ACHN (cell line): ENCODE measurements at places on chromosomes 16 and 17.

- DNase-seq = no peak
These were observed 190.7 kb upstream of the KCNJ16 start for GRCh38 chr17:69884356-69884755.

DNA sequence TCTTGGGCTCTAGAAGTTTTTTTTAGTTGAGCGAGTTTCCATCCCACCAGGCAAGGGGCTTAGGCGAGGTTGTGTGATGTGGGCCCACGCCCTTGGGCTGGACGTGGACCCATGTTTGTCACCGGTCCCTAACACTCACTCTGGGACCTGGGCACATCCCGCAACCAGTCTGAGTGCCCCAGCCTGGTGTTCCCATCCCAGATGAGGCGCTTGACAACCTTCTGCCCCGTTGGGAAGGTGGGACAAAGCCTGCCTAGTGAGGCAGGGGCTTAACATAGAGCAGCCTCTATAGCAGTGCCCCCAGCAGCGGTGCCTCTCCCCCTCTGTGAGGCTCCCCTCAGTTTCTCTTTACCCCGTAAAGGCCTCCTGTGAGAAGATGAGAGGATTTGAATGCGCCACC lies 22.5 kb downstream of the CMIP start:
- no peak for DNase-seq

DNA sequence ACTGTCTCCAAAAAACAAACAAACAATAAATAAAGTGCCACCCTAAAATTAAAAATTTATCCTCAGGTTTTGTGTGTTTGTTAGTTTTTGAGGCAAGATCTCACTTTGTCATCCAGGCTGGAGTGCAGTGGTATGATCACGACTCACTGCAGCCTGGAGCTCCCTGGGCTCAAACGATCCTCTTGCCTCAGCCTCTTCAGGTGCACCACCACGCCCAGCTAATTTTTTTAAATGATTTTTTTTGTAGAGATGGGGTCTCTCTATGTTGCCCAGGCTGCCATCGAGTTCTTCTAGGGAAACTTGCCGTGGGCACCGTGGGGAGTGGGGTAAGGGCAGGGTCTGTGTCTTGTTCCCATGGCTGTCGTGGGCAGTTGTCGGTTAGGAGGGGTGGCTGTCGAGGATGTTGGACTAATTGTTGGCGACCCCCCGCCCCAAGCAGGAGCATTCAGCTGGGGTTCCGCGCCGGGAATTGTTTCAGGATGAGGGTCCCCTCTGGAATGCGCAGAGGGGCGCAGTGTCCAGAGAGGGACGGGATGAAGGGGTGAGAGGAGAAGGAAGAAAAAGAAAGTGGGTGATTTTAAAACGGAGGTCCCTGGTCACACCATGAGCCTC lies 1.1 kb upstream of the RNF213 start:
- peak; percentile 24 for DNase-seq

DNA sequence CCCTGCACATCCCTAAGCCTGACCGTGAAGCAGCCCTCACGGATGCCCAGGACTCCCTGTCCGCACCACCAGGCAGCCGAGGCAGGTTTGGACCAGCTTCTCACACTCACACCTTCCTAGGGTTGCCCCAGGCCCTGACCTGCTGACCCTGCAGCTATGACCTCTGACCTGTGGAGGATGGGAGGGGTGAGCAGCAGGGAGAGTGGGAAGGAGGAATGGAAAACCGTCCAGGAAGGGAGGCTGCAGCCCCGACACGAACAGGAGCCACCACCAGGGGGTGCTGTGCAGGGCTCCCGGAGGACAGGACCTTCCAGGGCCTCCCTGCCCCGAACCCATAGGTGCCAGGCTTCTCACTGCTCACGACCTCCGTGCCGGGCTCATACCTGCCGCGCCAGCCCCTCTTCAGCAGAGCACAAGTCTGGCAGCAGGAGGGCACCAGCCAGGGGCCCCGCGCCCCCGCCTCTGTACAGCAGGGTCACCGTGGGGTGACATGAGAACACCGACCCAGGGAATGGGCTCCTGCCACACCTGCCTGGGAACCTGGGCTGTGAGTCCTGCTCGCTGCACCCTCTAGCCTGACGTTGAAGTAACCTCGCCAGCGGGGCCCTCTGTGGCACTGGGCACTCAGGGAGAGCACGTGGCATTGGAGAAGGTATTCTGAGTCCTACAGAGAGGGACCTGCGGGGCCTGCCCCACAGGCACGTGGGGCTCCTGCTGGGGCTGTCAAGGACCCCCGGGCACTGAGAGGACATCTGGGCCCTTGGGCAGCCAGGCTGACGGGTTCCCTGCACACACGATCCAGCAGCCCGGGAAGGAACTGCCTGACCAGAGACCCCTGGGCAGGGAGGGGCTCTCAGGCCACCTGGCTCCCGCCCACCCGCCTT lies 37.6 kb downstream of the CTU2 start:
- DNase-seq = peak; percentile 76

- no peak for DNase-seq
These were observed 108.5 kb downstream of the PCTP start for GRCh38 chr17:55859301-55859795.

GRCh38 chr17:57408071-57408811 lies 151.9 kb downstream of the MSI2 start:
- DNase-seq = no peak

- DNase-seq = no peak
These were observed 18.7 kb upstream of the JPH3 start for GRCh38 chr16:87583453-87584131.

DNA sequence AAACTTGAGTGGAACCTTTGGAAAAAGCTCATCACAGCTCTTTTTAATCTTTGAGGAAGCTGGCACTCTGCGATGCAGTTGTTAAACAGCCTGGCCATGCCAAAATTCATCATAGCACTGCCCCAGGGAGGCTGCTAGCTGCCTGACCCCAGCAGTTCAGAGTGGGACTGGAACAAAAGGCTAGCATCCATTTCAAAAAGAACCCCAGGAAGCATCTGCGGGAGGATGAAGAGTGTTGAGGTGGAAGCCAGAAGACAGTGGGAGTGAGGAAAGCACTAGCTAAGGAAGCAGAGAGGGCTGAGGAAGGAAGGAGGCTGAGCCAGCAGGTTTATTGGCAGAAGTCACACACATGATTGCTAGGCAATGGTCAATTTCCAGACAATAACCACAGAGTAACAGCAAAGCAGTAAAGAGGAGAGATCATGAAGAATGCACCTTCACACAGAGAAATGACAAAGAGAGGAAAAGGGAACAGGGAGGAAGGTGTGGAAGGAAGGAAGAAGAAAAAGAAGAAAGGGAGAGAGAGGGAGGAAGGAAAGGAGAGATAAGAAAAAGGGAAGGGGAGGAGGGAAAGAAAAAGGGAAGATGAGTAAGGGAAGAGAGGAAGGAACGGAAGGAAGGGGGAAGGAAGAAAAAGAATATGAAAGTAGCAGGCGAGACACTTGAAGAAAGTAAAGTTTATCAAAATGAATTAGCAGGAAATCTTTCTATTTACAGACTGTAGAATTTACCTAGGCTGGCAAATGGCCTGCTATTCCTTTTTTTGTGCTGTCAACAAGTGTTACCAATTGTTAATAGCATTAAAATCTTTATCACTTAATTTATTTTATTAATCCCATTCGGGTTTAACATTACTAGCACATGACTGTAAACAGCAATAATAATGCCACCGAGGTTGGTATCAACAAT lies 270.0 kb upstream of the PSMD7 start:
- DNase-seq = no peak

GRCh38 chr16:85491058-85491771 lies 121.9 kb upstream of the GSE1 start:
- peak; percentile 50 for DNase-seq

GRCh38 chr17:4800462-4801196 lies 1.5 kb downstream of the C17orf114 start:
- no peak for DNase-seq

DNA sequence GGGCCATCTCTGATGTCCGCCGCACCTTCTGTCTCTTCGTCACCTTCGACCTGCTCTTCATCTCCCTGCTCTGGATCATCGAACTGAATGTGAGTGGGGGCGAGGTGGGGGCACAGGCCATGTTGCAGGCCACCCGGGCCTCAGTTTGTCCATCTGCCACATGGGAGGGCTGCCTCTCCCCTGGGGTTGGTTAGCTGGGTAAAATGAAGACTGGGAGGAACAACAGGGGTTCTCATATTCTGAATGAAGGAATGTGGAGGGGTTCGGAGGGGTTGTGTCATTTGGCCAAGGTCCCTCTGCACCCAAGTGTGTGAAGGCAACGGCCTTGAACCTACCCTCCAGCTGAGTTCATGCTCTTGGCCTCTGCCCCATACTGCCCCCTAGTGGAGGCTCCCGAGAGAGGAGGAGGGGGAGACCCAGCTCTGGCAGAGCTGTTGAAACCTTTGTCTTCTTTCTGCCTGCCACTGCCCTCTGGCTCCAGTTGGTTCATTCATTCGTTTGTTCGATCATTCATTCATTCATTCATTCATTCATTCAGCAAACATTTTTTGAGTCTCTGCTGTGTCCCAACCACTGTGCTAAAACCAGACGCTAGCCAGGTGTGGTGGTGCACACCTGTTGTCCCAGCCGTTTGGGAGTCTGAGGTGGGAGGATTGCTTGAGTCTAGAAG lies 11.4 kb upstream of the TCAP start:
- peak; percentile 66 for DNase-seq

DNA sequence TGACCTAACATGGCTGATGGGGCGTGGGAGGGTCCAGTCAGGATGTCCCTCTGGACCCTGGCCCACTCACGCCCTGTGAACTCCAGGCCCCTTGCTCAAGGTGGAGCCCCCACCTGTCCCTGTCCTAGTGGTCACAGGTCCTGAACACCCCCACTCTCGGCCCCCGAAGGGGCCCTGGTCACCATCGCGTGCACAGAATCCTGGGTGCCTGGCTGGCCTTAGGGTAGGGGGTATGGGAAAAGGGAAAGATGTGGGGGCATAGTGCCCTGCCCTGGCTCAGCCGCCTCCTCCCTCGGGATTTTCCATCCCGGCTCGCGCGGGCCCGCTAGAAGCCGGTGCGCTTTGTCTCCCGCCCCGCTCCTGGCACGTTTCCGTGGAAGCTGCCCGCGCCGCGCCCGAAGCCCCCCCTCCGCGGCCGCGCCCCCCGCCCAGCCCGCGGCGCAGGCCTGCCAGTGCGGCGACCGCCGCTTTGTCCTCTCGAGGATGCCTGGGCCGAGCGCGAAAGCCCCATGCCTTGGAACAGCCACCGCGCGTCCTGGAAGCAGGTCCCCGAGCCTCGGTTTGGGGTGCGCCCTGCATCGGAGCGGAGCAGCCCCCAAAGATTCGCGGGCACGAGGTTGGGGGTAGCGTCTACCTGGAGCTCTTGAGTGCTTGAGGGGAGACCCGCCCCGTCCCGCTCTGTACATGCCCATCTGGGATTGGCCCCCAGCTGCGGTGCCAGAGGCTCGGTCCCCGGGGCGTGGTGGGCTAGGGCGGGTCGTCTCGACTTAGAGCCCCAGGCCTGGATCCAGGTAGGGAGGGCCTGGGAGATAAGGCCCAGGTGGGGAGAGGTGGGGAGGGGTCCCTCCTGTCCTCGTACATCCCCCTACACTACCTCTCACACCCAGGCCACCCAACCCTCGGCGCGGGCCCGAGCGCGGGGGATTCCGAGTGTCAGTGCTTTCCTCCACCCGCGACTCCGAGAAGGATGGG lies 1.3 kb downstream of the SMPD3 start:
- DNase-seq = no peak

DNA sequence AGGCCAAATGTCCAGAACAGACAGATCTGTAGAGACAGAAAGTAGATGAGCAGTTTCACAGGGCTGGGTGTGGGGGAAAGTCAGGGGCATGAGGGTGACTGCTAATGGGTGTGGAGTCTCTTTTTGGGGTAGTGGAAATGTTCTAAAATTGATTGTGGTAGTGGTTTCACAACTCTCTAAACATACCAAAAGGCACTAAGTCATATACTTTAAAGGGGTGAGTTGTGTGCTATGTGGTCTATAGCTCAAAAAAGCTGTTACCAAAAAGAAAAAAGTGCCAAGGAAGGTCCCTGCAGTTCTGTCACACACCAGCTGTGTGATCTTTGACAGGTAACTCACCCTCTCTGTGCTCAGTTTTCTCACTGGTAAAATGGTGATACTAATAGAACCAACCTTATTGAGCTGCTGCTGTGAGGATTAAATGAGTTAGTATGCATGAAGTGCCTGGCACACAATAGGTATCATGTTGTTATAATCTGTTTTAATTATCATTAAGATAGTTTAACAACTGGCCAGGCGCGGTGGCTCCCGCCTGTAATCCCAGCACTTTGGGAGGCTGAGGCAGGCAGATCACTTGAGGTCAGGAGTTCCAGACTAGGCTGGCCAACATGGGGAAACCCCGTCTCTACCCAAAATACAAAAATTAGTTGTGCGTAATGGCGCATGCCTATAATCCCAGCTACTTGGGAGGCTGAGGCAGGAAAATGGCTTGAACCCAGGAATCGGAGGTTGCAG lies 10.3 kb downstream of the ITGAX start:
- no peak for DNase-seq

GRCh38 chr16:24776501-24777220 lies 47.2 kb downstream of the TNRC6A start:
- no peak for DNase-seq

- DNase-seq = no peak
These were observed 17.2 kb downstream of the IQCK start for GRCh38 chr16:19735074-19735867.

GRCh38 chr16:85004587-85005205 lies 6.6 kb downstream of the ZDHHC7 start:
- DNase-seq = peak; percentile 98

DNA sequence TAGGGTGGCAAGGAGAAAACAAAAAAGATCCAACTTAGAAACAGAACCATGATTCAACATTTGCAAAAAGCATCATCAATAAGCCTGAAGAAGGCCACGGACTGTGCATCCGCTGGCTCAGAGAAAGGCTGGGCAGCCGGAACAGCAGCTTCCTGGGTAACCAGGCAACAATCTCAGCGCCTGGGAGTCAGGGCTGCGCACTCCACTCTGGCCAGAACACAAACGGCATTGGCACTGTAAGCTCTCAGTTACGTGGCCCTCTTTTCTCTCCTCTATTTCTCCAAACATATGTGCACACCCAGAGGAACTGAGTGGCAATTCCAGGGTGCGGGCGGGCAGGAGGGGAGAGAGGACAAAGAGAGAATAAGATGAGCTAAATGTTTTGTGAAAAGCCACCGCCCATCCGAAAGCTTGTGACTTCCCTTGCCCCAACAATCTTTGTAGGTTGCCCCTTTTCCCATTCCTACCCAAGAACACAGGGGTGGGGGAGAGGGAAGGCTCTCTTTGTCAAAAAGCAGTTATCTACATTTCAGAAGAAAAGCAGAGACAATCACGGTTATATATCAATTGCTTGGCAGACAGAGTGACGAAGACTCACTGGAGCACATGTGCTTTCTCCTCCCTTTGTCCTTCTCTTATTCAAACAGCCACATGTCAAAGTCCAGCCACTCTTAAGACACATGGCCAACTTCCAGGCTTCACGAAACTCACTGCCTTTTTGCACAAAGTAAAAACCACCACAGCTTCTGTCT lies 6.6 kb upstream of the GHDC start:
- no peak for DNase-seq

- no peak for DNase-seq
These were observed 6.2 kb downstream of the TMEM97 start for GRCh38 chr17:28325211-28325610.

- DNase-seq = peak; percentile 45
These were observed 9.4 kb downstream of the MAP3K14 start for GRCh38 chr17:45307290-45308015.
